ENCODE measurements at places on chromosomes 11 and 22. TPM values are rescaled to one million over a fixed set of nuclear protein-coding genes. Genes with fewer than 3 reads are reported as not detected.

DNA sequence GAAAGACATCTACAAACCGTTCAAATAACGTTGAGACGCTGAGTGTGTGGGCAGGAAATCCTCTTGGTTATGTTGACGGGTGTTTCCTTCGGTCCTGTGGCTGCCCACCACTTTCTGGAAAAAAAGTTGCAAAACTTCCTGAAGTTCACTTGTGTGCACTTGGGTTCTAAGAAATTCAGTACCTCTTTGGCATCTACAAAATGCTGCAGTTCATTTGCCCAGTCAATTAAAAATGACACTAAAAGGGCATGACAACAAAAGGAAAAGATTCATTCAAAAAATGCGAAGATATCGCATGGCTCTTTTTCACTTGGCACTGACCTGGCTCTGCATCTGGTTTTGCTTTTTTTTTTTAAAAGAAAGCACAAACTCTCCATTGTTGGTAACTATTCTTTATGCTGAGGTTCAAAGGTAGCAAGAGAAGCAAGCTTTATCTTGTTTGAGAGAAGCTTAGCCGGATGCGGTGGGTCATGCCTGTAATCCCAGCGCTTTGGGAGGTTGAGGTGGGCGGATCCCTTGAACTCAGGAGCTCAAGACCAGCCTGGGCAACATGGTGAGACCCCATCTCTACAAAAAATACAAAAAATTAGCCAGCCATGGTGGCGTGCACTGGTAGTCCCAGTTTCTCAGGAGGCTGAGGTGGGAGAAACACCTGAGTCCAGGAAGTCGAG lies 10.6 kb upstream of the XBP1 start:
- peaks cover 3% of the 10 kb centered on the region for H3K36me3 ChIP-seq
- DNase-seq: no peak
- peaks cover 4% of the 10 kb centered on the region for H3K4me1 ChIP-seq
- H3K4me3 ChIP-seq: no peak overlapping the region
- H3K27ac ChIP-seq: no peak overlapping the region

- H3K36me3 ChIP-seq: no peaks in the 10 kb centered on the region
- H3K4me3 ChIP-seq: no peak overlapping the region
- H3K27me3 ChIP-seq: no peaks in the 10 kb centered on the region
- H3K27ac ChIP-seq: no peak overlapping the region
Observed at GRCh38 chr11:76604081-76604625, 66.4 kb downstream of the LRRC32 start.

GRCh38 chr11:72305077-72305476 lies 61.1 kb upstream of the PHOX2A start:
- H3K4me3 ChIP-seq: no peak overlapping the region
- H3K36me3 ChIP-seq: peaks cover 14% of the 10 kb centered on the region
- no peaks in the 10 kb centered on the region for H3K27me3 ChIP-seq

CHRNA10 gene
- total RNA-seq: 1.2 TPM
